NCI-H1092 (cell line): ENCODE measurements at places on chromosomes 5 and 9.

DNA sequence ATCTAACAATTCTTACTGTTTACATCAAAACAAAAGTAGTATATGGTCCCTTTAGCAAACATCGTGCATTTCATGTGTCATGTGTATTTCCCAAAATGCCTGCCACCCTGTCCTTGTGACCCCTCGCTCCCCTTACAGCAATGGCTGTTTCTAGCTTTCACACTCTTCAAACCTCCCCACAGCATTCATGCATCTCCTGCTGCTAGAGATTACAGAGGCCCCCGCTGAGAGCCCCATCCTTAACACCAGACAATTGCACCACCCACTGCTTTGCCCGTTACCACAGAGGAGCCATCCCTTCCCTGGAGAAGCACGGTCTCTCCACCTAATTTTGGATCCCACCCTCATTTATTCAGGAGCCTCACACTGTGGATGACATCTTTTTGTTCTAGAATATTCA is 149.7 kb upstream of the IRX4 start:
- no peak for DNase-seq

- DNase-seq, result no peak
These were observed 1.2 kb upstream of the PHYHD1 start for GRCh38 chr9:128919402-128920089.

- DNase-seq, result no peak
These were observed 648.5 kb downstream of the BNC2 start for GRCh38 chr9:16221822-16222547.

GRCh38 chr5:134142806-134143205 is 28.3 kb downstream of the TCF7 start:
- no peak for DNase-seq

- no peak for DNase-seq
These were observed 11.7 kb downstream of the DNM1 start for GRCh38 chr9:128214571-128215490.

- no peak for DNase-seq
These were observed 6.5 kb downstream of the CTNND2 start for GRCh38 chr5:11897781-11898180.

DNA sequence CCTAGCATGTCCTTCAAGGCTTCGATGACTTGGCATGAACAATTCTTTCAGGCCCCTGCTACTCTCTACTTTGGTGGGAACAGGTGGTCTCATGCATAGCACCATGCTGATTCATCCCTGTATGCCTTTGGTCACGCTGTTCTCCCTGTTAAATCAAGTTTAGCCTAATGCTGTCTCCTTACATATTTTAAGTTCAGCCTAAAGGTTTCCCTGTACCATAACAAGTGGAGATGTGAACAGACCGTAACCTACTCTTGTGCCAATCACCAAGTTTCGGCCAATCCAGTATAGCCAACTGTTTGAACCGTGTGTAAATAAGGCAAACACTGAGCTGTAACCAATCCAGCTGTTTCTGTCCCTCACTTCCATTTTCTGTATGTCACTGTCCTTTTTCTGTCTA is 8.0 kb downstream of the GAS1 start:
- DNase-seq, result no peak

- DNase-seq, result no peak
These were observed 183.4 kb downstream of the PAPPA start for GRCh38 chr9:116337015-116337414.

- DNase-seq, result no peak
These were observed 267.0 kb upstream of the HAPLN1 start for GRCh38 chr5:83987513-83988292.

GRCh38 chr9:6758498-6759184 is 868 bp downstream of the KDM4C start:
- peak; percentile 55 for DNase-seq
